Activated CD8-positive, alpha-beta T cell treated with anti-CD3 and anti-CD28 coated beads for 36 hours (primary cell): ENCODE measurements at places on chromosomes 12 and 14. TPM values are rescaled to one million over a fixed set of nuclear protein-coding genes. Genes with fewer than 3 reads are reported as not detected.

- H3K4me1 ChIP-seq = peaks cover 28% of the 10 kb centered on the region
- no peaks in the 10 kb centered on the region for H3K27me3 ChIP-seq
- H3K4me3 ChIP-seq = no peak overlapping the region
- DNase-seq = no peak
- peaks cover 2% of the 10 kb centered on the region for H3K36me3 ChIP-seq
These were observed 106.3 kb upstream of the FKBP4 start for GRCh38 chr12:2688381-2688931.

GRCh38 chr12:4985820-4986219 lies 57.9 kb upstream of the KCNA5 start:
- no peak for DNase-seq
- no peaks in the 10 kb centered on the region for H3K4me1 ChIP-seq
- no peak overlapping the region for H3K27ac ChIP-seq
- H3K36me3 ChIP-seq = no peaks in the 10 kb centered on the region
- no peak overlapping the region for H3K4me3 ChIP-seq
- peaks cover 15% of the 10 kb centered on the region for H3K27me3 ChIP-seq

DNA sequence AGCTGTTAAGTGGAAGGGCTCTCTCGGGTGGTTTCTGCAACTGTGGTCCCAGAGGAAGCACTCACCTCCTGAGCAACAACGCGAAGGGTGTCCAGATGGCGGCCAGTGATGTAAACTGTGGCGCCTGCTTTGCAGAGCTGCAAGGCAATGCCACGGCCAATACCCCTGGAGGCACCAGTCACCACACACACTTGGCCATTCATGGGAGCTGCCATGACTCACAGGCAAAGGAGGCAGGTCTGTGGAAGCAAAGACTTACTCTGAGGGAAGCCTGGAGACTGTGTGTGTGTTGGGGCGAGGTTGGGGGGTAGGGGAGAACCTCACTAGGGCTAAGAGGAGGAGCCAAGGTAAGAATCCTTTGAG lies 707 bp downstream of the DHRS1 start:
- peaks cover 40% of the 10 kb centered on the region for H3K4me1 ChIP-seq
- H3K4me3 ChIP-seq = peak overlapping the region; percentile 89
- no peaks in the 10 kb centered on the region for H3K27me3 ChIP-seq
- H3K36me3 ChIP-seq = peaks cover 25% of the 10 kb centered on the region
- peak; percentile 32 for DNase-seq
- peak overlapping the region; percentile 88 for H3K27ac ChIP-seq

Gene CMKLR1
- total RNA-seq = not detected

DNA sequence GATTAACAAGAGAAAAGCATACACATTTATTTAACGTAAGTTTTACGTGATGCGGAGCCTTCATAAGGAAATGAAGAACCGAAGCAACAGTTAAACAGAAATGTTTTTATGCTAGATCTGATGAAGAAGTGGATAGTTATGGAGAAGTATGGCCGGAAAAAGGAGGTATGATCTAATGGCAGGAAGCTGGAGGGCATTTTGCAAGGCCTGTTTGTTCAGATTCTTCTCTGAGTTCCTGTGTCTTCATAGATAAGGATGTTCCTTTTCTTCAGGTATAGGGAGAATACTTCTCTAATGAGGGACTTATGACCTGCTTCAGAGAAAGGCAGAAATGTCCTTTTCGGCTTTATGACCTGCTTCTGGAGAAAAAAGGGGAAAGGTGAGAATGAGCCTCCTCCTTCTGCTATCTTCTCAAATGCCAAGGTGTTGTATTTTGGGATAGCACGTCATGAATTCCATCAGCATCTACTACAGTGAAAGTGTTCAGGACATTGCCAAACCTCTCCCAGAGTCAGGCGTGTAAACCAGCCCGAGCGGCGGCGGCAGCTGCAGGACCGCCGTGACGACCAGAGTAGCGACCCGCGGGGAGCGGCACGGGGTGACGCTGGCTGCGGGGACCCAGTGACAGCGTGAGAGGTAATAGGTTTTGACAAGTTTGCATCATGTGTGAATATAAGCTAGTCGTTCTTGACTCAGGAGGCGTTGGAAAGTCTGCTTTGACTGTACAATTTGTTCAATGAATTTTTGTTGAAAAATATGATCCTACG lies 33.7 kb upstream of the SGPP1 start:
- no peak overlapping the region for H3K4me3 ChIP-seq
- no peaks in the 10 kb centered on the region for H3K36me3 ChIP-seq
- H3K27ac ChIP-seq = no peak overlapping the region

DNA sequence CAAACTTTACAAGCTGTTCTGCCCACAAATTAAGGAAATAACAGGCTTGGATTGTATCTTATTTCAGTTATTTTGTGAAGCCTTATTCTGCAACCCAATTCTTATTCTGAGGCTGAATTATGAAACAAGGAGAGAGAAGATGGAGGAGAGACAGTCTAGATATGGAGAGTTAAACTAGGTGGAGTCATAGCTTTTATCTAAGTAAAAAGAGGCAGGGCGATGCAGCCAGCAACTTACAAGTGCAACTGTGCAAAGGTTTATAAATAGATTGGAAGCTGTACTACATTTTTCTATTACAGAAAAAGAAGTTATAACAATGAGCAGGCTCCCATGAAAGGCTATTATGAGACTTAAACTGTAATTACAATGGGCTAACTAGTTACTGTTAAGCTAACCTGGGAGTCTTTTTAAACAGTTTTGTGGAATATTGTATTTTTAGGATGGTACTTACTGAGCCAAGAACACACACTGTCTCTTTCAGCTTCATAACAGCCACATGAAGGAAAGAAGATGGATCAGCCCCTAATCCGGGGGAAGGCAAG lies 22.4 kb downstream of the NID2 start:
- H3K4me1 ChIP-seq = peaks cover 11% of the 10 kb centered on the region
- no peak overlapping the region for H3K27ac ChIP-seq
- no peaks in the 10 kb centered on the region for H3K36me3 ChIP-seq
- DNase-seq = no peak
- no peaks in the 10 kb centered on the region for H3K27me3 ChIP-seq
- no peak overlapping the region for H3K4me3 ChIP-seq

Gene CLEC2B
- 38.4 TPM for total RNA-seq

Gene CELA1
- total RNA-seq = 0.29 TPM

Gene DEGS2
- 2.6 TPM for total RNA-seq

DNA sequence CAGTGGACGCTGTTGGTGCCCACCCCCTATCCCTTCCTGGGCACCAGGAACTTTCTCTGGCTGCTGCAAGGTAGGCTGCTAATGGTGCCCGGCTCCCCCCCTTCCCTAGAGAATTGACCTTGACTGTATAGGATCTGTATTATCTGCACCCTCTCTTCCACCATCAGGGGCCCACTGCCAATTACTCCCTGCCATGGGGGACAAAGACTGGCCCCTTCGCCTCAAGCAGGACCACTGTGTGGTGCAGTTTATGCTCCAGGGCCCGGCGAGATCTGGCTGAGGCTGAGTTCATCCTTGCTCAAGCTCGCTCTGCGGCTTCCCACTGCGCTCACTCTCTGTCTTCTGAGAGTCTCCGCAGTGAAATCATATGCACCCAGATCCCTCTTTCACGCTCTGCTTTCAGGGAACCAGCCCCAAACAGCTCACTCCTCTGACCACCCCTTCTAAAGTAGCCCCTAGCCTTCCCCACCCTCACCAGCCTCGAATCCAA lies 95.2 kb downstream of the LGMN start:
- peaks cover 70% of the 10 kb centered on the region for H3K36me3 ChIP-seq
- no peaks in the 10 kb centered on the region for H3K27me3 ChIP-seq
- peak overlapping the region; percentile 94 for H3K4me3 ChIP-seq
